ENCODE measurements at places on chromosomes 1 and 21. TPM values are rescaled to one million over a fixed set of nuclear protein-coding genes. Genes with fewer than 3 reads are reported as not detected.

The GART gene
- polyA plus RNA-seq, result 10.8 TPM

The CLDN17 gene
- not detected for polyA plus RNA-seq

The ANKRD35 gene
- polyA plus RNA-seq, result 1.8 TPM

The ZNF691 gene
- polyA plus RNA-seq, result 6.9 TPM

The KCNK1 gene
- 26.8 TPM for polyA plus RNA-seq

The MRPL39 gene
- polyA plus RNA-seq, result 53.6 TPM

The KRTAP20-3 gene
- not detected for polyA plus RNA-seq

The VANGL2 gene
- 3.5 TPM for polyA plus RNA-seq

The CRYAA gene
- polyA plus RNA-seq, result not detected

The C1orf210 gene
- polyA plus RNA-seq, result 44.6 TPM

The PDE4B gene
- polyA plus RNA-seq, result 16.2 TPM

The C1orf185 gene
- polyA plus RNA-seq, result not detected

The TCHHL1 gene
- not detected for polyA plus RNA-seq
